Posterior vena cava (tissue), 2 donors: ENCODE measurements at places on chromosomes 5 and 9.

DNA sequence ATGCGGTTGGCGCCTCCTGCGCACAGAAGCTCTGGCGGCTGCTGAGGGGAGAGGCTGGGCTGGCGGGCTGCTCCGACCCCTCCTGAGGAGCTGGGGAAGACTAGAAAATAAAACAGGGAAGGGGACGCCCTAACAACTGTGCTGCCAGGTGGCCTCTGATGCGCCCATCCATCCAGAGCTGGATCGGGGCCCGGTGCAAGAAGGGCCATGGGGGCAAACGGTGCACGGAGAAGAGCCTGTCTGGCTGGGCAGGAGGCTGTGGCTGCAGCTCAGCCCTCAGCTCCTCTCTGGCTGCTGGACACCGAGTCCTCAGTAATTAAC is 21.0 kb upstream of the MRNIP start:
- DNase-seq: peak; percentile 62

- DNase-seq: no peak
Observed at GRCh38 chr5:79464695-79465332, 49.1 kb downstream of the HOMER1 start.

DNA sequence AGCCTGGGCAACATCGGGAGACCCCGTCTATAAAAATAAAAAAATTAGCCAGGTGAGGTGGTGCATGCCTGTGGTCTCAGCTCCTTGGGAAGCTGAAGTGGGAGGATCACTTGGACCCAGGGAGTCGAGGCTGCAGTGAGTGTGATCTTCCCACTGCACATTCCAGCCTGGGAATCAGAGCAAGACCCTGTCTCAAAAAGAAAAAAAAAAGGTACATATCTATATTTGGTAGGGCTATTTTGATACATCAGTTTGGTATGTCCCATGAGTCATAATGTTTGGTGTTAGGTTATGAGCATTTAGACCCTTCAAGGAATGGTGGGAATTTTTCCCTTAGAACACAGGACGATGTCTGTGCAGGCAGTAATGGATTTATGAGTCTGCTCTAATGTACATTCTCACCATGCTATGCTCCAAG is 55.3 kb upstream of the POU4F3 start:
- no peak for DNase-seq

DNA sequence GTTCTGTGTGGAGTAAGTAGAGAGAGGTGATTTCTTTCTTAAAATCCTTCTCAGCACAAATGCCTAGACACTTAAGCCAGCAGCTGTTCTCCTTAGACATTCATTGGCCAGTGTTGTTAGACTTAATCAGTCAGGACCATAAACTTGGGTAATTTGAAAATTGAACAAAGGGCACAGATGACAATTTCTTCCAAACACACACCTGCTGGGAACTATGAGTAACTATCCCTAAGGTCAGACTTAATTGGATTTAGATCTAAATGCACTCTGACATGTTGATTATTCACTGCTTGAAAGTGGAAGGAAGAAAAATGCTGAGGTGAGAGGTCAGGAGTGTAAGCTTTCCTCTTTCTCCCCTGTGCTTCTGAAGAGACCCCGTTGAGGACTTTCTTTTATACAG is 1083.7 kb upstream of the DMAC1 start:
- DNase-seq: no peak

GRCh38 chr5:76074487-76075065 is 8.6 kb upstream of the SV2C start:
- DNase-seq: no peak

DNA sequence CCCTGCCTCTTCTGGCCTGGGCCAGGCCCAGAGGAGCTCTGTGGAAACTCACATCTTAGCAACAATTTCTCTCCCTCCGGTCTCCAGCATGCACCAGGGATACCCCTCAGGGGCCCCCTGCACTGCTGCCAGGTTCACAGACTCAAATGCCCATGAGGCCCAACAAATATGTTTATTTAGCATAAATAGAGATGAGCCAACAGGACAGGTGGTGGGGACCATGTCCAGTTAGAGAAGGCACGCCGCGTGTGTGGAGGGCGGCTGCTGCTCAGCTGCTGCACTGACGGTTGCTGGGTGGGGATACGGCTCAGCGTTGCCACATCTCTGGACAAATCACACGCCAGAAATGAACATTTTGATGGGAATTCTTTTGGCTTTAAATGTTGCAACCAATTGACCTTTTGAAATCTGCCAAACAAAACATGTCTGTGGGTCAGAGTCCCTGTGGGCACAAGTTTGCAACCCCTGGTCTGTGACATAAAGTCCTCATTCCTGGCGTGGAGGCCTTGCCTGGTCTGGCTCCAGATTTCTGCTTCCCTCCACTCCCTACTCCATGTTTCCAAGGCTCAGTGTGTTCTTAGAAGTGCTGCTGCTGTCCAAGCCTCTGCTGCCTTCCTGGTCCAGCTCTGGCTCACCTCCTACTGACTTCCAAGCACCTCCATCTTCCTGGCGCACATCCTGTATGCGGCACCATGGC is 88.9 kb downstream of the AMBP start:
- peak; percentile 91 for DNase-seq

DNA sequence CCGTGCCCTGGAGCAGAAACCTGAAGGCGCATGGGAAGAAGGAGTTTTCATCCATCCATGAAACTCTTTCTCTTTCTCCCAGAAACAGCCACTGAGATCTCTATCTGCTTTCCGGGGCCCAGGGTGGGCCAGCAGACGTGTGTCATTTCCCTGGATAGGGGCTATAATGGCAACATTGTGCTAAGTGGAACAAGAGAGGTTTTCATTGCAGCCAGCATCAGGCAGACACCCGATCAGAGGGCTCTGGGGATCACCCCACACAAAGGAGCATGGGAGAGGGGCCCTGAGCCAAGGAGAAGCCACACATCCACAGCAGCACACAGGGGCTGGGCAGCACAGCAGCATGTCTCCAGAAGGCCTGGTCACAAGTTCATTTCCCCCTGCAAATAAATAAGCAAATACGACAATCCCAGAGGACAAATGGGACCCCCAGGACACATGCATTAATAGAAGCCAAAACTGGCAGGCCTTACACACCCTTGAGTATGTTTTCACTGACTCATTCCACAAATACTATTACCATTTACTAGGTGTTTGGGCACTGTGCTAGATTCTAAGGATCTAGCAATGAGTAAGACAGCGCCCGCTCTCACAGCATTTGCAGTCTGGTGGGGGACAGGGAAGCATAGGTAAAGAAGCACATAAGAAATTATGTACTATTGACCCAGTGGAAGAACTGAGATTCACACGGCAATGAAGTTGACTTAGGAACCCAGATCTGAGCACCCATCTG is 4.3 kb upstream of the AFAP1L1 start:
- no peak for DNase-seq
